Iris pigment epithelial cell (primary cell): ENCODE measurements at places on chromosomes 5 and 9.
A peak's percentile ranks its signal among the peaks of the same experiment; 100 is the strongest.

GRCh38 chr5:81181576-81182316 is 51.4 kb upstream of the CKMT2 start:
- DNase-seq = no peak

- peak; percentile 3 for DNase-seq
Measured at GRCh38 chr5:94181895-94182294, 436.5 kb downstream of the KIAA0825 start.

GRCh38 chr5:38442247-38442573 is 114.2 kb downstream of the LIFR start:
- DNase-seq = no peak

- DNase-seq = peak; percentile 74
Measured at GRCh38 chr5:106380736-106381135, 1290.0 kb downstream of the EFNA5 start.

DNA sequence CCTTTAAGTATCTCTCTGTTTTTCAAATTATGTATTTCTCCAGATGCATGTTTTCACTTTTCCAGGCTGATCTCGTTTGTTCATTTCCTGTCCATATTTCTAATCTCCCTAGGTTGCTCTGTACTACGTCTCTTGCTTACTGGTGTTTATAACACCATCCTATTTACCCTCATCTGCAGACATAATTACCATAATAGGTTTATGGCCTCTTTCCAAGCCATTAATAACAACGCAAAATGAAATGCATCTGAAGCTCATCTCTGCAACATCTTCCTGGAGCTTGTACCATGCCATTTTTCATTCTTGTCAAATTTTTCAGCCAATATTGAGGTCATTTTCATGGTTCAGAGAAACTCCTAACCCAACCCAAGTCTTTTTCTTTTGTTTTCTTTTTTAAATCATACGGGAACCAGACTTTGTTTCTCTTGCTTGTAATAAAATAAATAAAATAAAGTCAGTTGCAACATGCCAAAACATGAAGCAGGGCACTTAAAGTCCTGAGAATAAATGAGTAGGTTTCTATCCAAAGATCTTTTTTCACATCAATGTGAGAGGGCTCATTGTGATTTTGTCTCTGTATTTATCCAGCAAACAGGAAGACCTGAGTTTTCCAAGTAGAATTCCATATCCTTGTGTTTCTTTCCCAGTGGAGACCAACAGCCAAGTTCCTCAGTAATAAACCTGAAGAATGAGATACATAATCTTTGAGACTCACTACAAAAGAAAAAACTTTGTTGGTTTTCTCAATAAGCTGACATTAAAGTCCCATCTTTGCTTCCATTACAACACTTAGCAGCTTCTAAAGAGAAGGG is 37.0 kb downstream of the DPYSL3 start:
- DNase-seq = no peak

DNA sequence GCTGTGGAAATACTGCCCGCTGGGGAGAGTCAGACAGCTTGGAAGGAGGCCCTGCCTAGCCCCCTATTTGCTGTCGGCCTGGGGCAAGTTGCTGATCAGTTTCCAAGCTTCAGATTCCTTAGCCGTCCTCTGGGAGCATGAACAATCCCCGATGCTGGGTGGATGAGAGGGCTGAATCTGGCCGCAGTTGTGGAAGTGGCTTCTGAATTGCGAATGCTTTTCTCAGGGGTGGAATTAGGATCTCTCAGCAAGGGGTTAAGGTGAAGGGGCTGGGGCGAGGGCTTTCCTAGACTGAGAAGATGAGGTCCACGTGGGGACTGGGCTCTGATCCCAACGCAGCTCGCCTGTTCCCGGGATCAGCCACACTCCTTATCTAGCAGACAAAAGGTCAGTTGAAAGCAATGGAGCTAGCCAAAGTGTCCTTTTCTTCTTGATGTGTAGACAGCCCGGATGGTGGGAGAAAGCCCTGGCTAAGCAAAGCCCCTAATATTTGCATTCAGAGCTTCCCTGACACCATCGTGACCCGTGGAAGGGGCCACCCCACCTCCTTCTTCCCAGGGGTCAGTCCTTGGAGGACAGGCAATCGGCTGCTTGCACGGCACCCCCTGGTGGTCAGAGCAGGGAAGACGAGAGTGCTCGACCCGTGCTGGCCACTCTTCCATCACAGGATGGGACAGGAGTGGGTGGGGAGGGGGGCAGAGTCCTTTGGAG is 54.9 kb downstream of the COL15A1 start:
- peak; percentile 37 for DNase-seq

GRCh38 chr5:137034764-137035479 is 464.2 kb downstream of the SPOCK1 start:
- no peak for DNase-seq

DNA sequence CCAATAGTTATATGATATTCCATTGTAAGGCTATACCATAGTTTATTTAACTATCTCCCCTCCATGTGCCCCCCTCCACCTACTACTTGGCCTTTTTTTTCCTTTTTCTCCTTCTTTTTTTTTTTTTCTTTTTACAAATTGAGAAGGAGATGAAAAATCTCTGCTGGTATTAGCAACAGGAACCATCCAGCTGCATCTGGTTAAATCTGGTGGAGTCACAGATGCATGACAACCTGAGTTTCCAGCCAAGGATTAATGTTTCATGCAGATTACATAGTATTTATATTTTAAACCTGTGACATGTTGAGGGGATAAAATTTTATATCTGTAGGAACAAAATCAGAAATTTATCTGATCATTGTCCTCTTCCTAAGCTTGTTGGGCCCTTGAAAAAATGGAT is 128.5 kb upstream of the IQGAP2 start:
- no peak for DNase-seq

DNA sequence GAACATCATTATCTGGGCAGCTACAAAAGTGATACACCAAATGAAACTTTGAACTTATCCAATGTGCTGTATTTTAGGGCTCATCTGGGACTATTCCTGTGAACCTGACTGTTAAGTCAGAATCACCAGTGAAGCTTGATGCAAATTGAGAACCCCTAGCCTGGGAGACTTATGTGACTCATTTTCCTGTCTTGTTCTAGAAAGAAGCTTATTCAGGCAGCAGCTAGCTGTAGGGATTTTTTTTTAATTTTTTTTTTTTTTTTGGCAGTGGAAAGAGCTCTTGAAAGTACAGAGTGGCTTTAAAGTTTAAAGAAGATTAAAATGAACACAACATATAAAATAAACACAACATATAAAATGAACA is 81.1 kb upstream of the TNFAIP8 start:
- peak; percentile 89 for DNase-seq

- DNase-seq = no peak
Measured at GRCh38 chr5:57777174-57777581, 294.6 kb upstream of the ACTBL2 start.

- DNase-seq = peak; percentile 47
Measured at GRCh38 chr5:80192507-80193241, 63.2 kb downstream of the SERINC5 start.

- no peak for DNase-seq
Measured at GRCh38 chr5:159211729-159212174, 2.4 kb upstream of the RNF145 start.

- DNase-seq = no peak
Measured at GRCh38 chr9:123475407-123475806, 119.4 kb downstream of the CRB2 start.

GRCh38 chr9:84711936-84712335 is 42.4 kb downstream of the NTRK2 start:
- peak; percentile 11 for DNase-seq

- DNase-seq = no peak
Measured at GRCh38 chr5:75138689-75139088, 86.3 kb upstream of the GCNT4 start.

- no peak for DNase-seq
Measured at GRCh38 chr5:179271428-179271734, 73.9 kb downstream of the ADAMTS2 start.

- no peak for DNase-seq
Measured at GRCh38 chr5:142259758-142260157, 65.1 kb downstream of the SPRY4 start.

DNA sequence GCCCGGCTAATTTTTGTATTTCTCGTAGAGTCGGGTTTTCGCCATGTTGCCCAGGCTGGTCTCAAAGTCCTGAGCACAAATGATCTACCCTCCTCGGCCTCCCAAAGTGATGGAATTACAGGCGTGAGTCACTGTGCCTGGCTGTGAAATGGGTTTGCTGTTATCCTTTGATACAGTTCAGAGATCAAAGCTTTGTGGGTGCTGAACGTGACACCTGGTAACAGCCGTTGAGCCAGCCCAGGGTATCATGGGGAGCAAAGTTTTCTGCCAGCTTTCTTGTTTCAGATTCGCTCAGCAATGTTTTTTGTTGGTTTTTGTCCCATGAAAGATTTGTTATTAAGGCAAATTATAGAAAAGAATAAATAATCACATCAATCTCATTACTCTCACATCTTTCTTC is 68.9 kb upstream of the LPAR1 start:
- DNase-seq = no peak

- no peak for DNase-seq
Measured at GRCh38 chr9:129398101-129398960, 220.3 kb upstream of the IER5L start.

DNA sequence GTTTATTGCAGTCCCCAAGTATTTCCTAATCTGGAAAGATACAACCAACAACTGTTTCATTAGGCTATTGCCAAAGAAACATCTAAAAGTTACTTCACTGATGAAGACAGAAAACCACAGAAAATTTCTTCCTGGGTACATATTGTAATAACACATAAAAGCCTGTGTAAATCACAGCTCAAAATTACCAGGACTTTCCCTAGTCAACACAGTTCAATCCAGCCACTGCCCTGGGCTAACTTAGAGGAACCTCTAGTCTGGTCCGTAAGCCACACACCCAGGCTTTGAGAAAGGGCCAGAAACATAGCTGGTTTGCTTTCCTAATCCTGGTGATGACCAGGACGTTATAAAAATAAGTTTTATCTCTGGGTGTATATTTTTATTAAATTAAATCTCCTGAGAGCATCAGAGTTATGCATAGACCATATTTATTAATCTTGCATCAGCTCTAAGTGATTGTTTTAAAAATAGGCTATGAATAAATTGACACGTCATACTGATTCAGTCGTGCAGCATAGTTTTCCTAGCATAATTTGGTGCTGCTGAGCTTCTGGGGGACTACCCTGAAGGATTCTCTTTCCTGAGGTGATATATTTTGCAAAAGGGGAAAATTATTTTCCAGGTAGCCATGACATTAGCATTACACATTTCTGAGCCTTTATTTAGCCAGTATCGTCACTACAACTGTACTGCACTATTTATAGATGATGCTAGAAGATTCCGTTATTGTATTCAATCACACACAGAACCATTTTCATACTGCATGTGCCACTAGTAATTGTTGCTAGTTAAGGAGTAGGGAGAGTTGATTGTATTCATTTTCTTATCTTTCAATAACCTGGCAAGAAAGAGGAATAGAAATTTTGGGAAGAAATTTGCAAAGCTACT is 12.6 kb upstream of the MUSK start:
- DNase-seq = peak; percentile 87

- DNase-seq = peak; percentile 20
Measured at GRCh38 chr5:15993919-15994318, 185.7 kb downstream of the MARCHF11 start.

DNA sequence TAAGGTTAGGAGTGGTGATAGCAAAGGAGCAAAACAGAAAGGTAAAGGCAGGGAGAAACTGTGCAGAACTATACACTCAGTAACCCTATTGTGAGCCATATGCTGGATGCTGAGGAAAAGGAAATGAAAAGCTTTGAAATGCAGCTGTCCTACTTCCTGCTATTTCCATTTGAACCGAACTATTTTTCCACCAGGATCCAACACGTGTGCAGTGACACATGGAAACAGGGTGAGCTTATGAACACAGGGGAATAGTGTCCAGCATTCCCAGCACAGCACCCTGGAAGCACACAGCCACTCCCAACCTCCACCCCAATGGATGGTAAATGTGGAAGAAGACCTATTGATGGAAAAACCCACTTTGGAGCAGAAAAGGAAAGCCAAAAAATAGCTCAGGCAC is 69.0 kb upstream of the SLC12A2 start:
- no peak for DNase-seq

GRCh38 chr9:121445986-121446385 is 53.7 kb downstream of the GGTA1 start:
- DNase-seq = no peak
